ENCODE measurements at places on chromosomes 16 and 17.
A peak's percentile ranks its signal among the peaks of the same experiment; 100 is the strongest.

GRCh38 chr16:10181196-10182162, 749 bp downstream of the GRIN2A start:
- peak; percentile 47 for DNase-seq

DNA sequence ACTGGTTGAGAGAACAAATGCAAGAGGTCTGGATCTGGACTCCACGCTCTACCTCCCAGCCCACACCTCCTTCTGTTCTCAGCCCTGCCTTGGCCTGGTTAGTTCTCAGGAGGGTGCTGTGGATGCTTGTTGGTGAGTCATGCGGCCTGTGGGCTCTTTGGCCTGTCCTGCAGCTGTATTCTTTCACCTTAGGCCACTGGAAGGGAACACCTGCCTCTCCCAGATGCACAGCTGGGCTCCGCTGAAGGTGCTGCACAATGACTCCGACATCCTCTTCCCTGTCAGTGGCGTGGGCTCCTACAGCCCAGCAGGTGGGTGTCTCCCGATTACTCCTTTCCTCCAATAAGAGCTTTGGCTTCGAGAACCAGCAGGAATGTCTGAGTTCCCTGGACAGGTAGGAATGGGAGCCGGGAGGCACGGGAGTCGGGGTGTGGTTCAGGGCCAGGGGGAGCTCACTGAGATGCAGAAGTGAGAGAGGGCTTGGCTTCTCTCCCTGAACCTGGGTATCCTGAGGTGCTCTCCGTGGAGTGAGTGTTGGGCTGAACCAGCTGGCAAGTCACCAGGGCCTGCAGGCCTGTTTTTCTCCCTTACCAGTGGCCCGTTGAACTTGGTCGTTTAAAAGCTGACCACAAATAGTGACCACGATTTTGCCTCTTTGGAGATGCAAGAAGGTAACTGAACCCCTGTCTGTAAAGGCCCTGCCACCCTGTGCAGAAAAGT, 85.0 kb downstream of the SNX29 start:
- no peak for DNase-seq

DNA sequence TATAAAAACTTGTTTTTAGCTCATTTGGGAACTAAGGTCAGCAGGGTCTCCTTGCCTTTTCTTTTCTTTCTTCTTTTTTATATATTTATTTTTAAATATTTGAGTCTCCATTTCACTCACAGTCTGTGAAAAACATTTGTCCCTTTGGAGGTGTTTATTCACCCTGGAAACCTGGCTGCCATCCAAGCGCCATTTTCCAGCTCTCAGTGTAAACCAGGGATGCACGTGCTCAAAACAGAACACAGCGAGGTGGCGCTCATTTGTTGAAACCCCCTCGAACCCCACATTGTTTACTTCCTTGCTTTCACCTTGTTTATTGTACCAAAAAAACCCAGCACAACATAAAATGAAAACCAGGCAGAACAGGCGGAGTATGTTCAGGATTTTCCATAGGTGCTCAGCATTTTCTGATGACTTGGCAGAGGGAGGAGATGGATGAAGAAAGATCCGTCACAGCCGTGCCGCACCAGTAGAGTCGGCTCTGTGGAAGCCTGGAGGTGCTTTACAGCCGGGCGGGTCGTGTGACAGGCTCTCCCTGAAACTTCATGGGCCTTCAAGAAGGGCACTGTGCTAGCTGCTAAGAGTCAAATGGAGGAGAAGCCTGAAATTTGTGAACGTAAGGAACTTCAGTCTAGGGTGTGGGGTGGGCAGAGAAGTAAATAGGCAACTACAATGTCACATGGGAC, 284.4 kb downstream of the FOXL1 start:
- DNase-seq, result no peak

DNA sequence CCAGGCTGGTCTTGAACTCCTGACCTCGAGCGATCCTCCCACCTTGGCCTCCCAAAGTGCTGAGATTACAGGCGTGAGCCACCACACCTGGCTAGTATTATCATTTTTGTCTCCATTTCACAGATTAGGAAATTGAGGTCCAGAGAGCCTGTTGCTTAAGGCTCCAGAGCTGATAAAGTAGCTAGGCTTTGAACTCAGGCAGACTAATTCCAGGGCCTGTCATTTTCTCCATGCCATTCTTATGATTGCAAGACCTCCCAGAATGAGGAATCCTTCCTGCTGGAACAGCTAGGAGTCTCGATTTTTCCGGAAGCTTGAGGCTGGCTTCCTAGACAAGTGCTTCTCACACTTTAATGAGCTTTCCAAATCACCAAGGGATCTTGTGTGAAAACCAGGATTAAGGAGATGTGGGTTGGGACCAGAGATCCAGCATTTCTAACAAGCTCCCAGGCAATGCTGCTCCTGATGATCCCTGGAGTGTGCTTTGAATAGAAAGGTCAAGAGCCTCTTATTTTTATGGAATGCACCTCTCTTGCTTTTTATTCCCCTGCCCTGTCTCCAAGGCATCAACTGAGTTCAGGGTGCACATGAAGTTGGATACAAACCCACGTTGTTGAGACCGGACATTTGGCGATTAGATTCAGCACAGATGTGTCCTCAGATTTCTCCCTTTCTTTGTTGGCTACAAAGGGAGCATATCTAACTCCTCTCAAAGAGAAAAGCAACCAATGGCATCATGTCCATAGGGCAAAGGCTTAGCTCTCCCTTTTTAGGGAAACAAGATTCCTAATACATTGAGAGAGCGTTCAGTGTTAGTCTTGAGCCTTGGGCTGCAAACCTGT, 40.3 kb upstream of the FAM20A start:
- no peak for DNase-seq

DNA sequence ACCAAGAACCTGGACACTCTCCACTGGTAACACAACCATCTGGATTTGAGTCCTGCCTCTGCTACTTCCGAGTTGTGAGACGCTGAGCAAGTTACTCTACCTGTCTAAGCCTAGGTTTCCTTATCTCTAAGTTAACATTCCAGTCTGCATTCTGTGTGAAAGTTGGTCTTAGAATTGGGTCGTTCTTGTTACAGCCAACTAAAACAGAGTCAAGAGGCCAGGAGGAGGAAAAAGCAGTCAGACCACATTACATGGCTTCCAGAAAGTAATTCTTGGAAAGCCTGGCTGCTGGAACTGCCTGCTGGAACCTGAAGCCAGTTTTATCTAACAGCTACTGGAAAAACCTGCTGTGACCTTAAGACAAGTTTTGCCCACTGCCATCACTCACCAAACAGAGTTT, 38.4 kb upstream of the XYLT1 start:
- no peak for DNase-seq

- no peak for DNase-seq
These were observed 99.3 kb upstream of the FAM20A start for GRCh38 chr17:68700421-68700820.

- no peak for DNase-seq
These were observed 15.4 kb upstream of the NDEL1 start for GRCh38 chr17:8420041-8420934.

DNA sequence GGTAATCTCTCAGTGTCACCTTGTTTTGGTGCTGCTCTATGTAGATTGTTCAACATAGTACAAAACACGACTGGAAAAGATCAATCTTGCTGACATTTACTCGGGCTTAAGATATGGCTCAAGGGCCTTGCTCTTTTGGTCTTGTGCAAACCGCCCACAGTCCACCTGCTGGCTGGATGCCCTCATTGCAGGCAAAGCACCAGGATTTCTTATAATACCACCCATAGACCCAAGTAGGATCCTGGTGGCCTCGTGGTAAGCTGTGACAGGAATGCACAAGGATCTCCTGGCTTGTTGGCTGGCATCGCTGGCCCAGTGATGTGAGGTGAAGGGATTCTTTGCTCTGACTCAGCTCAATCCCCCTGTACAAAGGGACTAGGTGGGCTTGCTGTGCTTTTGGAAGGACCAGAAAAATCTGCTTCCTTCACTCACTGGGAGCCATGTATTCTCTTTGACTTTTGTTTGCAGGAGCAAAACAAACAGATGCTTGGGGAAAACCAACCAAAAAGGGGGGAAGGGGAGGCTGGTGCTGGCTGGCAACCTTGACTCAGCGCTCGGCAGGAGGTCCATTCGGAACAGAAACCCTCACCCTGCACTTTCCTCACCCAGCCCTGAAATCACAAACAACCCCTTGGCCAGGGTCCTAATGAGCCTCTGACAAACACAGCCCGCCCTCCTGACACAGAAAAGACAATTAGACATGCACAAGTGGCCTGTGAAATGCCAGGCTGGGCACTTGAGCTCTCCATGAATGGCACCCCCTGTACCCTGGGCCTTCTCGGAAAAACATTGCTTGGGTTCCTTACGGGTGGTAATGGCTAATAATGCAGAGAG, 36.6 kb upstream of the MED9 start:
- DNase-seq, result peak; percentile 22

GRCh38 chr17:64005734-64006167, 7.6 kb downstream of the PRR29 start:
- no peak for DNase-seq

- DNase-seq, result no peak
These were observed 13.5 kb downstream of the SPATA32 start for GRCh38 chr17:45248132-45248957.

DNA sequence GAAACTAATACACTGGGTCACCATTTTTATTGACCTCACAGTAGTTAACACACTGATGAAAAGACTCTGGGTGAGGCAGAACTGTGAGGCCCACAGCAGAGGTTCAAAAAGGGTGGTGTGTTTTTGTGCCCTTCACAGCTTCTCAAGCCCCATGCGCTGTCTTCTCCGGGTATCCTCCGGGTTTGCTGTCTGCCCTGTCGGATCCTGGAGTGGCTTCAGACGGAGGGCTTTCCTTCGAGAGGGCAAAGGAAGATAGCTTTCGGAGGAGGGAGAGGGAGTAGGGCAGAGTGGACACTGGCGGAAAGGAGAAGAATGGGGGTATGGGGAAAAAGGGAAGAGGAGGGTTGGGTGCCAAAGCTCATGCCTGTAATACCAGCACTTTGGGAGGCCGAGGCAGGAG, 80.8 kb downstream of the CYLD start:
- DNase-seq, result no peak

- DNase-seq, result peak; percentile 78
These were observed 503 bp upstream of the PLCD3 start for GRCh38 chr17:45132572-45133463.

DNA sequence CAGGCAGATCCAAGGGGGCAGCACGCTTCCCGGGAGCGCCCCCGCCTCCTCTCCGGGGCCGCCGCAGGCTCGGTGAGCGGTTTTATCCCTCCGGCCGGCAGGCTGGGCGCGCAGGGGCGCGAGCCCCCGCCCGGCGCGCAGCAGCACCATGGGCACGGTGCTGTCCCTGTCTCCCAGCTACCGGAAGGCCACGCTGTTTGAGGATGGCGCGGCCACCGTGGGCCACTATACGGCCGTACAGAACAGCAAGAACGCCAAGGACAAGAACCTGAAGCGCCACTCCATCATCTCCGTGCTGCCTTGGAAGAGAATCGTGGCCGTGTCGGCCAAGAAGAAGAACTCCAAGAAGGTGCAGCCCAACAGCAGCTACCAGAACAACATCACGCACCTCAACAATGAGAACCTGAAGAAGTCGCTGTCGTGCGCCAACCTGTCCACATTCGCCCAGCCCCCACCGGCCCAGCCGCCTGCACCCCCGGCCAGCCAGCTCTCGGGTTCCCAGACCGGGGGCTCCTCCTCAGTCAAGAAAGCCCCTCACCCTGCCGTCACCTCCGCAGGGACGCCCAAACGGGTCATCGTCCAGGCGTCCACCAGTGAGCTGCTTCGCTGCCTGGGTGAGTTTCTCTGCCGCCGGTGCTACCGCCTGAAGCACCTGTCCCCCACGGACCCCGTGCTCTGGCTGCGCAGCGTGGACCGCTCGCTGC, 832 bp downstream of the CDK5R1 start:
- no peak for DNase-seq

GRCh38 chr17:69714669-69715068, 300.2 kb downstream of the MAP2K6 start:
- DNase-seq, result no peak

Data from anterior cingulate cortex (tissue), 58 donors.